ENCODE measurements at places on chromosomes 5 and 9. TPM values are rescaled to one million over a fixed set of nuclear protein-coding genes. Genes with fewer than 3 reads are reported as not detected.

Gene CACFD1
- total RNA-seq: 54.1 TPM

Gene PCDHGA3
- 0.43 TPM for total RNA-seq

Gene LCN1
- total RNA-seq: not detected

Gene TRPM6
- total RNA-seq: 39.3 TPM

Gene OR1J4
- not detected for total RNA-seq

Gene GRXCR2
- total RNA-seq: not detected

Gene ZNF366
- 1.6 TPM for total RNA-seq

Gene ZNG1E
- total RNA-seq: 46.0 TPM

DNA sequence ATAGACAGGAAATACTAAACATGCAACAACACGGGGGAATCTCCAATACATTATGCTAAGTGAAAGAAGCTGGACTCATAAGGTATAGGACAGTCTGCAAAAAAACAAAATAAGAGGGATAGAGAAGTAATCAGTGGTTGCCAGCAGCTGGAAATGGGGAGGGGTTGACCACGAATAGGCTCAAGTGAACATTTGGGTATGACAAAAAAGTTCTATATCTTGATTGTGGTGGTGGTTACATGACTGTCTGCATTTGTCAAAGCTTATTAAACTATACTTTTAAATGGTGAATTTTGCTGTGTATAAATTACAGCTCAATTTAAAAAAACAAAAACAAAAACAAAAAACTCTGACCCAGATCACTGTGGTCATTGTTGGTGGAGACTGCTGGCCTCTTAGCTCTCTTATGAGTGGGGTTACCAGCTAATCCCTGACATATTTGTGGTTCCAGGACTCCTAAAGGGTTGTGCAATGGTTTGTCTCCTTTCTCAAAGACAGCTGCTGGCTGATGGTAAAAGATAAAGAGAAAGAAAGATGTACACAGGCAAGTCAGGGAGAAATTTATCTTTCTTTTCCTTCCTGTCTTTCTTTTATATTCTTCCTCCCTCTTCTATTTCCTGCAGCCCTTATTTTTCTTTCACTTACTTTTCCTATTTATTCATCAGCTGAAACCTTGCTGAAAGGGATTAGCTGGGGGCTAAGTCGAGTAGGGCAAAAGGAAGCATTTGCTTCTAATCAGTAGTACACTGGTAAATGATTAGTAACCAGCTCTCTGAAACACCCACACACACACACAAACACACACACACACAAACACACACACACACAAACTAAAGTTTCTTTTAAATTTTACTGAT lies 42.6 kb upstream of the APC start:
- DNase-seq: no peak

GRCh38 chr5:14216372-14216771 lies 73.2 kb downstream of the TRIO start:
- no peak for DNase-seq

DNA sequence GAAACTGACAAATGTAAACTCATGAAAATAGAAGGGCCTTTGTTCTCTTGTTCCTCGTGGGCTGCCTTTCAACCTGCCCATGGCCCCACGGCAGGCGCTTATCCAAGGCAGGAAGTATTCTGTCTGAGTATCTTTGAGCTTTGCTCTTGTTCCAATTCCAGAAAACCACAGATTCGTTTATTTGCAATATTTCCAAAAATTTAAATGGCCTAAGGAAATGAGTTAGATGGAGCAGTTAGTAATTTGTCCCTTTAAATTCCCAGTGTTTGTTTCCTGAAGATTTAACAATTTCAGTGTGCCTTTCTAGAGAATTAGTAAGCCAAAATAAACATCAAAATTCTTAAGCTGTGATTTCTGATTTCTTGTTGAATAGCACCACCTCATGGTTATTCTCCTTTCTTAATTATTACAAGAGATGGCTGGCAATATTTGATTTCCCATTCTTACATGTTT lies 299.4 kb upstream of the RASA1 start:
- DNase-seq: no peak

DNA sequence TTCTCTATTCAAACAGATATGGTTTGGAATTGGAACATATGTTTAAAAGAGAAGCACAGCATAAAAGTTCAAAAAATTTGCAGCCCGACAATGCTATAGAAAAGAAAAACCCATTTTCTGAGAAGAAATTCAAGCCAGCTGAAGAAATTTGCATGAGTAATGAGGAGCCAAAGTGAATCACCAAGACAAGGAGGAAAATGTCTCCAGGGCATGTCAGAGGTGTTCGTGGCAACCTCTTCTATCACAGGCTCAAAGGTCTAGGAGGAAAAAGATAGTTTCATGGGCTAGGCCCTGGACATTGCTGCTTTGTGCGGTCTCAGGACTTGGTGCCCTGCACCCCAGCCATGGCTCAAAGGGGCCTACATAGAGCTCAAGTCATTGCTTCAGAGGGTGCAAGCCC lies 134.8 kb upstream of the ADAMTS16 start:
- no peak for DNase-seq

- no peak for DNase-seq
These were observed 117.2 kb downstream of the TRPM3 start for GRCh38 chr9:71004196-71004595.

GRCh38 chr9:126377536-126377935 lies 50.9 kb downstream of the MVB12B start:
- DNase-seq: no peak

- DNase-seq: no peak
These were observed 4.5 kb upstream of the ANGPTL2 start for GRCh38 chr9:127126971-127127370.

DNA sequence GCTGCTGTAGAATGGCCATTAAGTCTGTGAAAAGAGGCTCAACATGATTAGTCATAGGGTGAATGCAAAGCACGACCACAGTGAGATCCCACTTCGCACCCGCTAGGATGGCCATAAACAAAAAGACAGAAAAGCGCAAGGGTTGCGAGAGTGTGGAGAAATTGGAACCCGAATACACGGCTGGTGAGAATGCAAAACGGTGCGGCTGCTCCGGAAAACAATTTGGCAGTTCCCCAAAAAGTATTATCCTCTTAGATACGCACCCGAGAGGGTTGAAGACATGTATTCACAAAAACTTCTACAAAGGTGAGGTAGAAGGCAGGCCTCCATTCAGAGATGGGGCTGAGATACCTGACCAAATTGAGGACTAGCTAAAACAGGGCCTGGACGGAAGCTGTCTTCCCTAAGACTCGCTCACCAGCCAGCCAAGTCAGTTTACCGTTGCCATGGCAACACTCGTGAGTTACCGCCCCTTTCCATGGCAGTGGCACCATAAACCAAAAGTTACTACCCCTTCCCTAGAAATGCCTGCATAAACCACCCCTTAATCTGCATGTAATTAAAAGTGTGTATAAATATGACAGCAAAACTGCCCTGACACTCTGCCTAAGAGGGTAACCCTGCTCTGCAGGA lies 726 bp upstream of the PSMB7 start:
- DNase-seq: no peak

GRCh38 chr5:37837414-37838032 lies 2.3 kb downstream of the GDNF start:
- peak; percentile 69 for DNase-seq
